OCI-M1 (cell line): ENCODE measurements at places on chromosomes 1 and 21.
A peak's percentile ranks its signal among the peaks of the same experiment; 100 is the strongest.

GRCh38 chr1:17791480-17791879 is 36.3 kb downstream of the ACTL8 start:
- DNase-seq: no peak

DNA sequence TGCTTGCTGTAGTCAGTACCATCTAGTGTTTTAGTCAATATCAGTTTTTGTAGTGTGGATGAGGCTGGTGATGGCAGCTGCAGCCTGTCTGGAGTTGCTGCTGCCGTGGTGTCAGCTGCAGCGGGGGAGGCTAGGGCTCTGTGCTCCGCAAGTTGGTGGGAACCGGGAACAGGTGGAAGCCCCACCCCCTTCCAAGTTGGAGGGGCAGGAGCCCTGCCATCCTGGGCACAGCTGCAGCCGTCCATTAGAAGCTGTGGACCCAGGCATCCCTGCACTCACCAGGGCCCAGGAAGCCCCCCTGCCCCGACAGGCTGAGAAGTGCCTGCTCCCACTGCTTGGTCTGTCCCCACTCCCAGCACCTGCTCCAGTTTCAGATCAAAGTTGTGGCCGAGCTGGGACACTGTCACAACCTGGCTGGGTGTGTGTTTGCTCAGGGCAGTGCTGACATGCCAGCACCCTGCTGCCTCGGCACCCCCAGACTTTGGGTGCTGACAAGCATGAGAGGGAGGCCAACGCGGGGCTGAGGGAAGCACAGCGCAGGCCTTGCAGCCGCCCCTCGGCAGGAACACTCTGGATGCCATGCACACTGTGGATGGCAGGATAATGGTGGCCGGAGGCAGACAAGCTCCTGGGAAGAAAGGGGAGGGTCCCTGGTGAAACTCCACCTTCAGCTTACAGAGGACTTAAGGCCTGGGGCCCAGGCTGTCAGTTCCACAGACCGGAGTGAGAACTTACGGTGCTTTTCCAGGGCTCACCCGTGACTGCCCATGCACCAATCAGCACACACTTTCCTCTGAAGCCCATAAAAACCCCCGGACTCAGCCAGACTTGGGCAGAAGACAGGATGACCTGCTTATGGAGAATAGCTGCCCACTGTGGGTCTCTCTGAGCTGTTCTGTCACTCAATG is 86.9 kb downstream of the ADARB1 start:
- no peak for DNase-seq

DNA sequence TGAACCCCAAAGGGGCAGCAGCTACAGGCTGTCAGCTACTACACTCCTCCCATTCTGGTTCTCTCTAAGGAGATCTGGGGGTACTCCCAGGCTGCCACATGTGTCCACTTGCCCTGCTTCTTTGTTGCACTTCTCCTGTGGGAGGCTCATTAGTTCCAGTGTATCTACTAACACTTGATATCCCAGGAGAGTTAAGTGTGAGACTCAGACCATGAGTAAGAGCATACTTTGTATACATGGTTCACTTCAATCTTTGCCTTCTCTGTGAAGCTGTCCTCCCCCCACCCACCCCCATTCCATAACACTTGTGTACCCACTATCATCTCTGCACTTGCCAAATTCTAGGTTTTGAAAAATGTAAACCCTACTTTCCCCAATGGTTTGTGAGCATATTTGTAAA is 34.9 kb upstream of the GADD45A start:
- DNase-seq: no peak

- DNase-seq: no peak
These were observed 18.8 kb upstream of the BACE2 start for GRCh38 chr21:41149199-41149598.

- no peak for DNase-seq
These were observed 279.2 kb upstream of the DUSP10 start for GRCh38 chr1:222021129-222021528.

- no peak for DNase-seq
These were observed 258.0 kb downstream of the FMN2 start for GRCh38 chr1:240349695-240350094.

GRCh38 chr1:12052997-12053686 is 10.0 kb upstream of the TNFRSF8 start:
- DNase-seq: peak; percentile 9

DNA sequence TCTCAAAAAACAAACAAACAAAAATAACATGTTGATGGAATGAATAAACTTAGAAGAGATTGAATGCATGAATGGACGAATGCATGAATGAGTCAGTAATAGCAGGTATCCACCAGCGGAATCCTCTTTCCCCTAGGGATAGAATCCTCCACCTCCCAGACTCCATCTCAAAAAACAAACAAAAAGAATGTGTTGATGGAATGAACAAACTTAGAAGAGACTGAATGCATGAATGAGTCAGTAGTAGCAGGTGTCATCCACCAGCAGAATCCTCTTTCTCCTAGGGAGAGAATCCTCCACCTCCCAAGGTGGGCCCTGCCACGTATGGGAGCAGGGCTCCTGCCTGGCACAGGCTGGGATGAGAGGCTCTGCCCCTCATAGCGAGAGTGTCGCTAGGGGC is 26.8 kb upstream of the RNF19B start:
- DNase-seq: no peak

DNA sequence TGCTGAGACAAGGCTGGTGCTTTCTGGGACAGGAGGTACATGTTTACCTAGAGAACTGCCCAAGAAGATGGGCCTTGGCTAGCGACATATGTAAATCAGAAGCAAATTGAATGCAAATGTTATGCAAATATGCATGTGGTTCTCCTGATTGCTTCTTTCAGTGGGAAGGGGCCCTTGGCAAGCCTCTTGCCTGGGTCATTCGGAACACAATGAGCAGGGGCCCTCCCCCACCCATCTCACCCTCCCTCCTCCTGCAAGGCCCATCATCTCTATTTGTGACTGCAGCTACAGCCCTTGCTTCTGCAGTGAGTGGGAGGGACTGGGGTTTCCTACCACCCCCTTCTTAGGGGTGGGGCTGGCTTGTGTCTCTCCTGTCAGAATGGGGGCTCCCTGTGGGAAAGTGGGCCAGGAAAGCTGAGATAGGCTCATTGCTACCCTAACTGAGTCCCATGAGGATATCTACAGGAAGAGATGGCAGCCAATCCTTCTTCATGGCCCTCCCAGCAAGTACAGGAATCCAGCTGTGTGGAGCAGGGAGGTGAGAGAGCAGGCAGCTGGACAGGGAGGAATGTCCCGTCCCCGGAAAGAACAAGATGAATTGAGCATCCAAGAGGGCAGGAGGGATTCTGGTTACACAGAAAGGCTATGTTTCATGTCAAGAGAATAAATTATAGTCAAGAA is 31.0 kb downstream of the FOXD2 start:
- DNase-seq: no peak

DNA sequence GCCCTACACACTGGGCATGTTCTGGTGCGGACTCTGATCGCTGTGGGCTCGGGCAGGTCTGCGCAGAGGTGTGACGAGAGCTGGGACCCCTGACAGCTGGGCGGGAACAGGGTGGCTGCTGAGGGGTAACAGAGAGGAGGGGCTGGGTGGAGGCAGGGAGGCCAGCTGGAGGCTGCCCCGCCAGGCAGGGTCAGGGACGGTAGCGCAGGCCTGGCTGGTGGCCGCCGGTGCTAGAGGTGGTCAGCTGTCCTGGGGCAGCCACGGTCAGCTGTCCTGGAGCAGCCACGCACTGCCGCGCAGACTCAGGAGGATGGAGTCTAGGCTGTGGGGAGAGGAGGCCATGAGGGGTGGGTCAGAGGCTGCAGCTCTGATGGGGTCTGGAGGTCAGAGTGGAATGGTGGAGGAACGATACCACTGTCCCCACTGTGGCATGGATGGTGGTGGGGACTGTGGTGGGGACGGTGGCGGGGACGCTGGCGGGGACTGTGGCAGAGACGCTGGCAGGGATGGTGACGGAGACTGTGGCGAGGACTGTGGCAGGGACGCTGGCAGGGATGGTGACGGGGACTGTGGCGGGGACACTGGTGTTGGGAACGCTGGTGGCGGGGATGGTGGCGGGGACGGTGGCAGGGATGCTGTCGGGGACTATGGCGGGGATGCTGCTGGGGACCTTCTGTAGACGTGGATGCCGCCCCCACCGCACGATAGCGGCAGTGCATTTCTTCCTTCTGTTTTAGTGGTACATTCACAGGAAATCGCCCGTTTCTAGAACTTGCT is 21.3 kb upstream of the LRRC3 start:
- no peak for DNase-seq
